HT-29 (cell line): ENCODE measurements at places on chromosomes 2 and 18. TPM values are rescaled to one million over a fixed set of nuclear protein-coding genes. Genes with fewer than 3 reads are reported as not detected.

Gene PECR
- total RNA-seq, result 15.6 and 26.5 TPM in 2 replicates

Gene PMAIP1
- 10.4 and 10.5 TPM in 2 replicates for total RNA-seq

GRCh38 chr2:12424809-12425208 is 291.9 kb upstream of the TRIB2 start:
- no peak for DNase-seq

Gene MC2R
- not detected in 2 replicates for total RNA-seq

Gene ZNF385B
- total RNA-seq, result not detected in 2 replicates

GRCh38 chr18:74897971-74898657 is 300.4 kb downstream of the ZNF407 start:
- DNase-seq, result no peak

Gene CNGA3
- total RNA-seq, result not detected in 2 replicates

- no peak for DNase-seq
These were observed 35.2 kb downstream of the HS1BP3 start for GRCh38 chr2:20615466-20616241.

Gene GPR45
- not detected in 2 replicates for total RNA-seq

DNA sequence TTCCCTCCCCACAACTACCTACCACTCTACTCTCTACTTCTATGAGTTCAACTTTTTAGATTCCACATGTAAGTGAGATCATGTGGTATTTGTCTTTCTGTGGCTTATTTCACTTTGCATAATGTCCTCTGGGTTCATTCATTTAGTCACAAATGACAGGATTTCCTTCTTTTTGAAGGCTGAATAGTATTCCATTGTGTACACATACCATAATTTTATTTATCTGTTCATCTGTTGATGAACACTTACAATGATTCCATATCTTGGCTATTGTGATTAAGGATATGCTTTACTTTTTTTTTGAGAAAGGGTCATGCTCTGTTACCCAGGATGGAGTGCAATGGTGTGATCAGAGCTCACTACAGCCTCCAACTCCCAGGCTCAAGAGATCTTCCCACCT is 73.6 kb downstream of the ICA1L start:
- no peak for DNase-seq

DNA sequence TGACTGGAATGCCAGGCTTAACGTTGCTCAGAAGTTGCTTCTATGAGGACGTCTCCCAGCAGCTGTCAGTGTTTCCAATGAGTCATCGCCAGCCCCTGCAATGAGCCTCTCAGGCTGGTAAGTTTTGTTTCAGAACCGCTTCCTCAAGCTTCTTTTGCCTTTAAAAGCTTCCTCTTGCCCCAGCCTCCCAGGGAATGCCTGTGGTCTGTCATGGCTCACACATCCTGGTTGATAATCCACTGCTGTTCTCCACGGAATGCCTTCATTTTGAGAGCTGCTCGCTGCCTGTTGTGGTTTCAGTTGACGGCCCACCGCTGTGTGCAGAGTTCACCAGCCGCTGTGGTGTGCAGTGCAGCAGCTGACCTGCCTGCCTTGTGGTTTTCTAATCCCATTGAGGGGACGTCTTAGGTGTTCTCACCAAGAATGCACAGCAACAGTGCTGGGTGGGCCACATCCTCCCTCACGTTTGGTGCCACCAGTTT is 96.4 kb downstream of the RTP5 start:
- peak; percentile 22 for DNase-seq

Gene AQP12B
- not detected in 2 replicates for total RNA-seq

DNA sequence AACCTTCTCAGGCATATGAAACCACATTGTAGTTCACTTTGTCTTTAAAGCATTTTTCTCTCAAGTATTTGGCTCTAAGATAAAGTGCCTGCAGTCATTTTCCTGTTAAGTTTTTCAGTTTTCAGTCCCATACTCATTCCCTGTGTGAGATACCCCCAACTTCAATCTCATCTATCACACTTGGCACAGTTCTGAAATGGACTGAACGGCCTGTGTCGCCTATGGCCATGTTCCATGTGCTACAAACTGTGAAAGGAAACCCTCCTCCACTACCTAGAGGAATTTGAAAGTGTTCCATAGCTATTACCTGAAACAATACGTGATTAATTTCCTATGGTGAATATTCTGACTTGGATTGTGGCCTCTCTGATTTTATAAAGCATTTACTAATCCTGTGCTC is 319.1 kb downstream of the CTNNA2 start:
- no peak for DNase-seq

Gene CNDP1
- not detected in 2 replicates for total RNA-seq

- peak; percentile 99 for DNase-seq
These were observed 46.1 kb upstream of the PTMA start for GRCh38 chr2:231662028-231662810.

Gene TEX44
- total RNA-seq, result not detected in 2 replicates
